ENCODE measurements at places on chromosomes 2 and 18.

DNA sequence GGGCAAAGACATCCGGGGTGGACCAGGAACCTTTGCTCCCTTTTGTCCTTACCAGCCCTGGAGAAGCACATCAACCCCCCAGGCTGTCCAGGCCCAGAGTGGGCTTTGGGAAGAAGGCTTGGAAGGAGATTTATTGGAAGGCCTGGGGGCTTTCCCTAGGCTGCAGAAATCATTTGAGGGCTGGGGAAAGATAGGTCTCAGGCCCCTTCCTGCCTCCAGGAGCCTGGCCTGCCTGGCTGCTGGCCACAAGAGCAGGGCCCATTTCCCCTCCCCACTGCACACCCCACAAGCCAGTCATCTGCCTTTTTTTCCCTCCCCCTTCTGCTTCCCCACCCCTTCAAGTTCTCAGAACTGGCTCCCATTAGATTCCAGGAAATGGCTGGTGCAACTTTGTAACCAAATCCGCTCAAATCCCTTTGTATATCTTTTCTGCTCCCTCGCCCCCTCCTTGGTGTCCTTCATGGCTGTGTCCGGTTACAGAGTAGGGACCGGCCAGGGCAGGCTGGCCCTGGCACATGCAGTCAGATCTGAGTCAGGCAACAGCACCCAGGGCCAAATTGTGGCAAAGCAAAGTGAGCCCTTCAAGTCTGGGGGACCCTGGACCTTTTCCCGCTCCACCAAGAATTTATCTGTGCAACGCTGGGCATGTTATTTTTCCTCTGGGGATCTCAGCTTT, 20.8 kb upstream of the TNP1 start:
- no peak for DNase-seq

DNA sequence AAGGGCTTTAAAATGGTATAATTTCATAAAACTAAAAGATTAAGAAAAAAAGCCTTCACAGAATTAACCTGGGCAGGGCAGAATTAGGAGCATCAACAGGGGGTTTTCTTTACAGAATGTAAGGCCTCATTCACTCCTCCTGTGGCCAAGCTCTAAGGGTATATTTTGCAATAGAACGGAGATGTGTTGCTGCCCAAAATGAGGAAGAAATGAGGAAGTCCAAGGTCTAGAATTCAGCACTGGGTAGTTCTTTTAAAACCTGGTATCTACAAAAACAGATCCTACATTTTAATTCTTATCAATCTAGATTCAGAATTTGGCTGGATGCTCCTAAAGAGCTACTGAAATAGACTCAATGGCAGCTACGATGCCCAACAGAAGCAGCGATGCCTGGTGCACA, 101.8 kb downstream of the AKAIN1 start:
- no peak for DNase-seq

DNA sequence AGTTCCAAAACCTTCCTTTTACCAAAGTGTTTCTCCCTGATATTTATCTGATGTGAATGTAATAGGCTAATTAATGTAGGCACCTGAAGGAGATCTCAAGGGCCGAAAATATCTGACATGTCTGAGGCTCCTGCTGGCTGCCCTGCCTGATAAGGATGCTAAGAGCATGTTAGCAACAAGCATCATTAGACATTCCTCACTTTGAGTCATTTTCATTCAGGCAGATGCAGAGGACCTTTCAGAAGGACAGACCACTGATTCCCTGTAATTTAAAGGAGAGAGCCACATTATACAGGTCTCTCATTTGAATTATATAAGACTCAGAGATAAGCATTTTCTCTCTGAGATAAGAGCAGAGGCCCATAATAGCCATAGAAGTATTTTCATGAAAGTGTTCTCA, 222.4 kb upstream of the NCKAP5 start:
- DNase-seq, result no peak

GRCh38 chr2:46351098-46351749, 54.0 kb downstream of the EPAS1 start:
- DNase-seq, result no peak

GRCh38 chr2:89848763-89849368, 1157.4 kb downstream of the RPIA start:
- no peak for DNase-seq

- DNase-seq, result no peak
Observed at GRCh38 chr2:99816908-99817307, 325.5 kb downstream of the AFF3 start.

All from CD4-positive, alpha-beta T cell treated with Interleukin-15 for 1 hour (primary cell).